A549 treated with Hydrocortisone at 1 μM for 4 hours (cell line): ENCODE measurements at places on chromosomes 5 and 9. TPM values are rescaled to one million over a fixed set of nuclear protein-coding genes. Genes with fewer than 3 reads are reported as not detected.

Gene LCP2
- total RNA-seq = 0.05 to 0.06 TPM in 2 of 5 replicates, not detected in the others

Gene IFNA13
- not detected in 5 replicates for total RNA-seq

Gene CDKN2B-AS1
- not detected in 5 replicates for total RNA-seq

Gene FAM151B
- total RNA-seq = 1.1 to 1.7 TPM (median 1.4 TPM) in 5 replicates

Gene ZBED3
- 3.4 to 4.7 TPM (median 4.2 TPM) in 5 replicates for total RNA-seq

Gene TAF11L10
- total RNA-seq = not detected in 5 replicates

Gene FSD1L
- total RNA-seq = 2.9 to 4.6 TPM (median 4.0 TPM) in 5 replicates

Gene CDKN2B
- total RNA-seq = not detected in 5 replicates

Gene HK3
- total RNA-seq = 0.05 to 0.18 TPM (median 0.10 TPM) in 3 of 5 replicates, not detected in the others

Gene GRM6
- not detected in 5 replicates for total RNA-seq

Gene SPOCK1
- 9.7 to 26.0 TPM (median 17.6 TPM) in 5 replicates for total RNA-seq

Gene BTNL9
- 0.74 to 1.1 TPM (median 0.77 TPM) in 5 replicates for total RNA-seq

Gene QRFP
- total RNA-seq = not detected in 5 replicates

Gene SNCAIP
- 0.03 to 0.05 TPM in 2 of 5 replicates, not detected in the others for total RNA-seq
